Activated effector memory CD4-positive, alpha-beta T cell treated with Interleukin-2 at 50 U/mL for 16 hours (primary cell): ENCODE measurements at places on chromosomes 5 and 9.

GRCh38 chr9:16267281-16268066, 603.0 kb downstream of the BNC2 start:
- no peak for DNase-seq

DNA sequence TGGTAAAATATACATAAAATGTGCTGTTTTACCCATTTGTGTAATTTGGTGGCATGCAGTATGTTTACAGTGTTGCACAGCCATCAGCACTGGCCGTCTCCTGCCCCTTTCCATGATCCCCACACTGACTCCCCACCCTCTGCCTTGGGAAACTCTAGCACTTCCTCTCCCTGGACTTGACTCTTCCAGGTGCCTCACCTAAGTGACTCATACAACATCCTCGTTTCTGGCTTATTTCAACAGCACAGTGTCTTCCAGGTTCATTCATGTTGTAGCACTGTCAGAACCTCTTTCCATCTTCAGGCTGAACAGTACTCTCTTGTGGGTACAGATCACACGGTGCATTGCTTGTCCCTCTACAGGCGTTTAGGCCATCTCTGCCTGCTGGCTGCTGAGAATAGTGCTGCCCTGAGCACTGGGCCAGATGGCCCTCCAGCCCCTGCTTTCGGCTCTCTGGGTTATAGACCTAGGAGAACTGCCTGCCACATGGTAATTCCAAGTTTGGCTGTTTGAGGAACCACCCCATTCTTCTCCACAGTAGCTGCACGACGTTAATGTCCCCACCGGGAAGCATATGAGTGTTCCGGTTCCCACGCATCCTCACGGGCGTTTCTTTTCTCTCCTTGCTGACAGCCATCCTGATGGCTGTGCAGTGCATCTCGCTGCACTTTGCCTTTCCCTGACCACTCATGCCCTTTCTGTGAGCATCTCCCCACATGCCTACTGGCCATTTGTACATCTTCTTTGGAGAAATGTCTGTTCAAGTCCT, 211.8 kb downstream of the FANCC start:
- DNase-seq = no peak

DNA sequence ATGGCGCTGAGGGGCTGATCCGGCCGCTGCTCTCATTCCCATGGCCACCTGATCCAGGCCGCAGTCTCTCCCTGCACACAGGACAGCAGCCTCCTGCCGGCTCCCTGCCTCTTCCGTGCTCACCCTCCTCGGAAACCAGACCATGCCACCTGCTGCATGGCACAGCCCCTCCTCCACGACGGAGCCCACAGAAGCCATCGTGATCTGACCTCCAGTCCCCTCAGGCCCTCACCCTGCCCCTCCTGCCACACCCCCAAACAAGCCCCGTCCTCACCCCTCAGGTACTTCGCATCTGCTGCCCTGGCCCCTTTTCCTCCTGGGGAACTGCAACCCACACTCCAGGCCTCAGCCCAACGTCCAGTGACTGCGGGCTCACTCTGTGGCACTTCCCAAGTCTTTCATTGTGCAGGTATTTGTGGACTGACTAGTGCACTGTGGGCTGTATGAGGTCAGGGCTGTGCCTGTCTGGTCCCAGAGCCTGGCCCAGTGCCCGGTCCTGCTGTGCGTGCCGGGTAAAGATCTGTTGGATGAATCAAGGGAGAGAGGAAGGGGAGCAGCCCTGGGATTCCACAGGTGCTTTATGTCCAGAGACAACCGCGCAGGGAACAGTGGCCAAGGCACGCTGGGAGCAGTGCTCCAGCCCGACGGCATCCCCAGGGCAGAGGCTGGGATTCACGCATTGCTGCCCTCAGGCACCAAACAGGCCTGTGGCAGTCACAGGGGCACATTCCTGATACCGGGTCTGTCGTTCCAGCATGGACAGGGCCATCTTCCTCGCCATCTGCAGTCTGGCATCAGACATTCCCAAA, 86.1 kb downstream of the ADAMTS2 start:
- no peak for DNase-seq

- no peak for DNase-seq
These were observed 27.4 kb upstream of the SYNPO start for GRCh38 chr5:150612905-150613670.

DNA sequence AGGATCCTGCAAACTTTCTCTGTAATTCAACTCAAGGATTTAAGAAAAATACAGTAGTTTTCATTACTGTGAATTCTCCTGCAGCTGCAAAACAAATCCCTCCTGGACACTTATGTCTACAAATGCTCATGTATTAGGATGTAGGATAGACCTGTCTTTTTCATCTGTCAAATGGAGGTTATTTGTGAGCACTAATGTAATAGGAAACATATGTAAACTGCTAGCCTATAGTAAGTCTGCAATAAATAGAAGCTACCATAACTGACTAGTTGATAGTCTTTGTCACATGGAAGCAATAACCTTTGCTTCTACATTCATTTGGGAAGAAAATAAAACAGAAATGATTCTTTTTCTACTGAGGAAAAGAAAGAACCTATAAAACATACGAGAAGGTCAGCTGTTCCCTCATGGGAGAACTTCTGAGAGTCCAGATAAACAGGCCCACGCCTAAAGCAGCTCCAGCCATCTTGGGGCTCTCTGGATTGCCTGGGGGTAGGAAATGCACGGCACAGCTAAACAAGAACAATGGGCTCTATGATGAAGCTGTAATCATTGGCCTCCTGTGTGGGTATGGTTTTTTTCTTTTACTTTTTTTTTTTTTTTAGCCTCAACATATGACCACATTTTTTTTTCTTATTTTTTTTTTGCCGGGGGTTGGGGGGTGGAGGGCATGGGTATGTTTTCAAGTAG, 6.2 kb downstream of the KCNV2 start:
- DNase-seq = no peak

GRCh38 chr5:179006564-179006963, 11.4 kb upstream of the GRM6 start:
- no peak for DNase-seq

DNA sequence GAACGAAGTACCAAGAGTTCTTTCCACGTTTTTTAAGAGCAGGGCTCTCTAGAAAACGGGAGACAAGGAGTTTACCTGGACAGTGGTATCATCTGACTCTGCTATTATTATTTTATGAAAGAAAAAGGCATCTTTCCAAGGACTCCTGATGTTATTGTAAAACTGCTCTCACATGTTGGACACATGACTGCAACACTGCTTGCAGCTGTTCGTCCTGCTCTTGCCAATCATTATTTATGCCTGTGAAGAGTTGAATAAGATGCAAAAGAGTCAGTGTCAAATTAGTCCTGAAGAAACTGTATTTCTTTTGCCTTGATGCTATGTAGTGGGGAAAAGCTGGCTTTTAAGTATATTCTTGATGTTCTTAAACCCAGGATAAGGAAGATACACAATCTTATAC, 284.5 kb upstream of the PTGER4 start:
- no peak for DNase-seq

GRCh38 chr9:107963246-107963645, 473.7 kb upstream of the KLF4 start:
- DNase-seq = no peak

DNA sequence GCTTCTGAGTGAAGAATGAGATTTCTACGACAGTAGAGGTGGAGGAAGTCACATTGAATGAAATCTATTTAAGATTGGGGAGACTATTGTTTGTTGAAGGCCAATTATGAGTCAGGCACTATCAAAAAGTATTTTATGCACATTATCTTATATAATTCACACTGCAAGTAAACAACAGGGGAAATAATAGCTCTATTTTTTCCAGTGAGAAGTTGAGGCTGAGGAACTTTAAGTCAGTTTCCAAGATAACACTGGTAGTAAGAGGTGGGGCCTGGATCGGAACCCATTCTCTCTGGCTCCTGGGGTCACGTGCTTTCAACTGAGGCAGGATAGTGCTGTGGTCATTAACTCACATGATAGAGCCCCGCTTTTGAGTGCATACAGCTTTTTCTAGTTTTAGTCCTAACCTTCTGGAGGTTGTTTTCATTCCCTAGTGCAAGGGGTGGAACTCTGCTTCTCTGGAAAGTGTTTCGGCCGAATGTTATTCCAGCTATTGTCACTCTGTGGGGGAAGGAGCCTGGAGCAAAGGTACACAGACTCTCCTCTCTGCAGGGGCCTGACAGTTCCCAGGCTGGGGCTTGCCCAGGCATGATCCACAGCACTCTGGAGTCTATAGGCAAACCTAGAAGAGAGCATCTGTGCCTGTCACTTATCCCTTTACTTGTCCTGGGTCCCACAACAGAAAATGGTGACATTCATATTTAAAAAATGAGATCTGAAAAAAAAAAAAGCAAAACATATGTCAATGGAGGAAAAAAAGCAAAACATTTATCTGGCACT, 352.4 kb upstream of the ACTBL2 start:
- DNase-seq = no peak

GRCh38 chr5:169408731-169409130, 107.8 kb upstream of the SLIT3 start:
- no peak for DNase-seq

GRCh38 chr5:66669862-66670195, 73.6 kb downstream of the MAST4 start:
- DNase-seq = no peak

- DNase-seq = no peak
These were observed 734.5 kb upstream of the NUDT12 start for GRCh38 chr5:104297076-104297475.
